ENCODE measurements at places on chromosomes 6 and 20.
A peak's percentile ranks its signal among the peaks of the same experiment; 100 is the strongest.

- no peak for DNase-seq
These were observed 44.0 kb downstream of the GABRR2 start for GRCh38 chr6:89270951-89271721.

DNA sequence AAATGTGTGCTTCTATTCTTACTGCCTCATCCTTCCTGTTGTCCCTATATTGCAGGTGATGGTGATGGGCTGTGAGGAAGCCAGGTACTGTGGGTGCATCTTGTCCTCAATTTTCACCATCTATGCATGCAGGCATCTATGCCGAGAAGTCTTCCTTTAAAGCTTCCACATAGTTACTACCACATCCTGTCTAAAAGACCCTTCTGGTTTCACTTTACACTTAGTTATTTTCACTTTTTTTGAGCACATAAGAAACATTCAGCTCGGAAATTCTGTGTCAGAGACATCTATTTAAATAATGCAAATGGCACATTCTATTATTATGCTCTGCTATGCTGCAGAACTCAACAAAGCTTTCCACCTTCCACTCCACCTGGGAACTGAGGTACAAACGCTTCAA, 28.2 kb upstream of the FABP7 start:
- peak; percentile 12 for DNase-seq

DNA sequence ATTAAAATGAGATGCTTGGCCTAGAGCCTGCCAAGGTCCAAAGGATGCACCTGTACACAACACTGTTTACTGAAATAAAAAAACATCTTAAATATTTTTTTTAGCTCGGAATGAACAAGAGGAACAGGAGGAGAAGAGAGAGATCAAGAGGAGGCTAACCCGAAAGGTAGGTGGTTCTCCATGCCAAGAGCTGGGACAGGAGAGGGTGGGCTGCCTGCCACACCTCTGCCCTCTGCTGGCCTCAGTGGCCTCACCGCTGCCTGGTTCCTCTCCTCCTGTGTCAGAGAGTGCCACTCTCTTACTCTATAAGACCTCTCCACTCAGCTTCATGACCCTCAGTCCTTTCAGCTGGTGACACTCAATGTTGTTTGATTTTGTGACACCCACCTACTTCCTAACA, 50.2 kb downstream of the TBC1D7 start:
- no peak for DNase-seq

- DNase-seq = no peak
These were observed 20.8 kb upstream of the SLC35D3 start for GRCh38 chr6:136901212-136901784.

DNA sequence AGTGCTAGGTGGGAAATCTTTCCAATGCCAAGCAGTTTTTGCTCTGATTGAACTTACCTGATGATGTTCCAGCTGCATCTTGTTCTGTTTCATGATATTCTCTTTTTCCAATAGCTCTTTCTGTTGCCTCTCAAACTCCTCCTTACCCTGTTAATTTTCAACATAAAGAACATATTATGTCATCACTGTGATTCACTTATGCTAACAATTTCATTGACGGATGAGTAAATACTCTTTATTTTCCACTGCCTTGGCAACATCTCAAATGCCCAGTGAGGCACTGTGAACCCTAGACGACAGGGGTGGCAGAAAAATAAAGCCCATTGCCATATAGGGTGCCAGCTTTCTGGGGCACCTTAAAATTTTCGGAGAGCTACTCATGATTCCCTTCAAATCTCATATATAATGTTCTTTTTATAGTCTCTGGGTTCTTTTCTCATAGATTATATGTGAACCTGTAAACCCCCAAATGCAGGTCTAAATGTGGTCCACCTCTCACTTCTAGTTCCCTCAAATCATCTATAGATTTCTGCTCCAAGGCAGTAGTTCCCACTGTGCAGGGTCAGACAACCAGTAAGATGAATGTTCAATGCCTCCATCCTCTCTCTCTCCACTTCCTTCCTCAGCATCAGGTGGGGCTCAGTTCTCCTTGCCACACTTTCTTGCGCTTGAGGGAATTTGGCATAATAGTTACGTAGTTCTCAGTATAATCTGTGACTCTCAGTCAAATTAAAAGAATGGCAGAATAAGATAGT, 44.1 kb downstream of the NEDD9 start:
- DNase-seq = no peak

- no peak for DNase-seq
These were observed 10.7 kb upstream of the RFX6 start for GRCh38 chr6:116866281-116866871.

DNA sequence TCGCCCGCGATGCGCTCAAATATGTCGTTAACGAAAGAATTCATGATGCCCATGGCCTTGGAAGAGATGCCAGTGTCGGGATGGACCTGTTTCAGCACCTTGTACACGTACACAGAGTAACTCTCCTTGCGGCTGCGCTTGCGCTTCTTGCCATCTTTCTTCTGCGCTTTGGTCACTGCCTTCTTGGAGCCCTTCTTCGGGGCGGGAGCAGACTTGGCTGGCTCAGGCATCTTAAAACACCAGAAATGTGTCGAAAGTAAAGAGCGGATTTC, 36.4 kb downstream of the HFE start:
- no peak for DNase-seq

GRCh38 chr20:47949230-47949629, 163.9 kb upstream of the SULF2 start:
- no peak for DNase-seq

DNA sequence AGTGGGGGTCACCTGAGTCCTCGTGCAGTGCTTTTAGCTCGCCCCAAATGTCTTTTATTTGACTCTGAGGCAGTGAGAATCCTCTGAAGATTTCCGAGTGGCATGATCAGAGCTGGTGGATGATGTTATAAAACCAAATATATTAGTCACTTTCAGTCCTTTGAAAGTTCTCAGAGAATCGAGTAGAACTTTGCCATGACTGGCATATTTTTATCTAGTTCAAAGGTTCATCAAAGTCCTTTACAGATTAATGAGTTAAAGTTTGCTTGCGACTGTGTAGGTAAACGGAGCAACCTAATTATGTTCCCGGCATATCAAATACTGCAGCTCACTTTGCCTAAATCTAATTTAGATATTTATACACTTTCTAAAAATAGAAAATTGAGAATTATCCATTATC, 498.5 kb upstream of the NOX3 start:
- DNase-seq = no peak

DNA sequence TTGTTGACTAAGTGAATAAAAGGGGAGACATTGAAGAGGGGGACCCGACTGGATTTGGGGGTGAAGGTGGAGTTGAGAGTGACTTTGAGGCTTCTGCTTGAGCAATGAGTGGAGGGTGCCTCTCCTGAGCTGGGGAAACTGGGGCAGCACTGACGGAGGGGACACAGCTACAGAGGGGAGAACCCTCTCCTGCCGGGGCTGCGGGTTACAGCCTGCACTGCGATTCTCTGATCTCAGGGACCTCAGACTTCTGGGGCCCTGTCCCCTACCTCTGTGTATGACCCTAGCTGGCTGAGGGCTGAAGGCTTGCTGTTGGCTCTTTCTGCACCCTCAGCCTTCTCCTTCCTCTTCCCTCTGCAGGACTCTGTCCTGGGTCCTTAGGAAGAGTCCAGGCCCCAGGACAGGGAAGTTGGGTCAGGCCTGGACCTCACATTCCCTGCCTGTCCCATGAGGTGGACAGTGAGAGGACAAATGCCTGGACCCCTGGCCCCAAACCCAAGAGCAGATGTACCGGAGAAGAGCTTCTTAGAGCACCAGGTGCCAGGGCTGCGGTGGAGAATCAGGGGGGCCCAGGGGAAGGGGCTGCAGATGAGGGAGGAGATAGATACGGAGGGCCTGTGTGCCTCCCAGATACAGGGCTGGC, 13.7 kb upstream of the FAM110A start:
- no peak for DNase-seq

All from CD4-positive, alpha-beta T cell treated with Interleukin-10 for 1 hour (primary cell).